IPS DF 19.7 (cell line): ENCODE measurements at places on chromosomes 4 and X.
A peak's percentile ranks its signal among the peaks of the same experiment; 100 is the strongest.

- no peak for DNase-seq
Measured at GRCh38 chrX:31333165-31333831, 261.5 kb upstream of the FTHL17 start.

- peak; percentile 20 for DNase-seq
Measured at GRCh38 chrX:46381630-46382029, 163.6 kb downstream of the ZNF674 start.

DNA sequence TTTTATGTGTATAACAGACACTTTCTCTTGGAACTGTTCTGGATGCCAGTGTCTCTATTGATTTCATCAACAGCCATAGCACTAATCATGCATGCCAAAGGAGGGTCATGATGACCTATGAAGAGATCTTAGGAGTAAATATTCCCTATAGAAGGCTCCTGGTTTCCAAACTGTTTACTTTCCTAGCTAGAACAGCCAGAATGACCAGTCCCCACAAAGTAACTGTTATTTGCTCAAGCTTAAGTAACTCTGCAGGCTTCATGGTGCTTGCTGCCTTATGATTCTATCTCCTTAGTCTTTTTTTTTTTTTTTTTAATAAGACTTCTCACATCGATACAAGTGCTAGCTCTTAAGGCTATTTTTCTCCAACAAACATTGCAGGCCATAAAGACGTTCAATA is 12.4 kb downstream of the S100G start:
- DNase-seq = no peak

DNA sequence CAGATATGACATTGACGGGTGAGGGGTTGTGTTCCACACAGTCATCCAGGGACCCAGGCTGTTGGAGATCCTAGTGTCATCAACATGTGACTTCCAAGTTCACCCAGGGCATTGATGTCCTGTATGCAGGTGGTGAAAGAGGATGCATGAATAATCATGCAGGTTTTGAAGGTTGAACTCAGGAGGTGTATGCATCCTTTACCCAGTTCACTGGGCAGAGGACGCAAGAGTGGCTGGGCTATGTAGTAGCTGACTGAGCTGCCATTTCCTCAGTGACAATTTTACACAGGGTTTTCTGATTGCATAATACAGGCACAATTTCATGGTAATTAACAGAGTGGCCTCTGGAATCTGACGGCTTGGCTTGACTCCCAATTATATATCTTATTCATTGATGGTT is 323.0 kb downstream of the HS3ST1 start:
- DNase-seq = no peak

GRCh38 chr4:173436771-173437265 is 37.9 kb upstream of the SCRG1 start:
- DNase-seq = no peak

- DNase-seq = no peak
Measured at GRCh38 chrX:44915361-44915868, 42.4 kb downstream of the KDM6A start.

DNA sequence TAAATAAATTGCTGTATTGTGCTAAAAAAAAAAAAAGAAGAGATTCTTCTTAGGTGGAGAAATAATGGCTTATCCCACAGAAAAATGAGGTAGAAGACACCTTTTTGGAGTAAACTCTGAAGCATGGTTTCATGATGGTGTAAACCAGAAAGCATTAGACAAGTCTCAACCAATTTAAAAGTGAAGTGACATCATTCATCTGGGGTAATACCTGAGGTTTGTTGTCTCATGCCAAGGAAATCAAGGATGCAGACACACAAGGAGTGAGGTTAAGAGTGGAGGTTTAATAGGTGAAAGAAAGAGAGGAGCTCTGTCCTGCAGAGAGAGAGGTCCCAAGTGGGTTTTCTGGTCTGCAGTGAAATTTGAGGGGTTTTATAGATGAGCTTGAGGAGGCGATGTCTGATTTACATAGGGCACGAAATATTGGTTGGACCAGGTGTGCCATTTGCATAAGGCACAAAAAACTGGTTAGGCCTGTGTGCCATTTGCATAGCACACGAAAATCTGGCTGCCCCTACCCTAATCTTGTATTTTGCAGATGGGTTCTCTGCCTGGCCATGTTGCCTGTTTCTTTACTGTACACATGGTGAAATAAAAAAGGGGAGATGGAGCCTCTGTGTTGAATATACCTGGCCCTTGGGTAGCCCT is 25.0 kb upstream of the CWH43 start:
- DNase-seq = no peak

- DNase-seq = no peak
Measured at GRCh38 chr4:1366371-1367229, 19.6 kb downstream of the UVSSA start.

DNA sequence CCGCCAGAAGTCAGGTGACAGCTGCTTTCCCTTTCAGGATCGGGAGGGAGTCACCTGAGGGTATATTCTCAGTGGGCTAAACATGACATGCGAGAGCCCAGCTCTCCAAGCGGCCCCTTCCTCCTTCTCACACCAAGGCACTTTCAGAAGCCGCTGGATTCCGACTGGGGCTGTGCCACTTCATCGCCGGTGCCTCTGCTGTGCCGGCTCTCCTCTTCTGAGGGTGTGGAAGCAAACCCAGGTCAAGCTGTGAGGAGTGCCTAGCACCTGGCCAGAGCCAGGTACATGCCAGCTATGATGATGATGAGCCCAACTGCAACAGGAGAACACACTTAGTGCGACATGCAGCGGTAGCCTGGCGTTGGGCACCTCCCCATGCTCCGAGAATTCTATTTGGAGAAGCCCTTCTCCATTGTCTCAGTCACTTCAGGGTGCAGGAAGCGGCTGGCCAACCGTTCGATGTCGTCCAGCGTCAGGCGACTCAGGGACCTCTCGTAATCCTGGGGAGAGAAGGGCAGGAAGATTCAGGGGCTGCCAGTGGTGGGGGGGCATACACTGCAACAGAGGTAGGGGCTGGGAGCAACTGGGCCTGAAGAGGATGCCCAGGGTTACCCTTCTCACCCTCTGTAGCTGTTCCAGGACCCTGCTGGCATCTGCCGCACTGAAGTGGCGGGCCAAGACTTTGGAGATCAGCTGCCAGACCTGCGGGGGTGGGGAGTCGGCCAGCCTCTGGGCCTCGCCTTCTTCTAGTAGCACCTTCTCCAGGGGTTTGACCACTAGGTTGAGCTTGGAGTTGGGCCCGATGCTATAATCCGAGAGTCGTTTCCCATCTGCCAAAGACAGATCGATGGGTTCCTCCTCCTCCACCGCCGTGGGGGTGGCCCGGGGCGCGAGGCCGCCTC is 1.0 kb downstream of the UBL4A start:
- DNase-seq = no peak

DNA sequence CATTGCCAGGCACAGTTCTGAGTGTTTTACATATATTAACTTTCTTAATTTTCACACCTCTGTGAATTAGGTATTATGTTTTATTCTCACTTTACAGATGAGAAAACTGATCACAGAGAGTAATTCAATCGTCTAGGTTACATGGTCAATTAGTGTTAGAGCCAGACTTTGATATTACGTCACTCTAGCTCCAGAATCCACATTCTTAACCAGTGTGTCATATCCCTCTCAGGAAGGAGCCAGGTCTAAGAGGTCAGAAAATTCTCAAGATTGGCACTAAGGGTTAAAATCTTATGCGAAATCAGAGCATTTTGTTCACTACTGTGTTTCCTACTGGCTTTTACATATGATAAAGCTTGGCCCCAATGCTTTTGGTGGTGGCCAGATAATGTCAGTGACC is 7.4 kb downstream of the DMP1 start:
- DNase-seq = no peak

GRCh38 chrX:42869659-42870476 is 91.9 kb upstream of the PPP1R2C start:
- DNase-seq = no peak

DNA sequence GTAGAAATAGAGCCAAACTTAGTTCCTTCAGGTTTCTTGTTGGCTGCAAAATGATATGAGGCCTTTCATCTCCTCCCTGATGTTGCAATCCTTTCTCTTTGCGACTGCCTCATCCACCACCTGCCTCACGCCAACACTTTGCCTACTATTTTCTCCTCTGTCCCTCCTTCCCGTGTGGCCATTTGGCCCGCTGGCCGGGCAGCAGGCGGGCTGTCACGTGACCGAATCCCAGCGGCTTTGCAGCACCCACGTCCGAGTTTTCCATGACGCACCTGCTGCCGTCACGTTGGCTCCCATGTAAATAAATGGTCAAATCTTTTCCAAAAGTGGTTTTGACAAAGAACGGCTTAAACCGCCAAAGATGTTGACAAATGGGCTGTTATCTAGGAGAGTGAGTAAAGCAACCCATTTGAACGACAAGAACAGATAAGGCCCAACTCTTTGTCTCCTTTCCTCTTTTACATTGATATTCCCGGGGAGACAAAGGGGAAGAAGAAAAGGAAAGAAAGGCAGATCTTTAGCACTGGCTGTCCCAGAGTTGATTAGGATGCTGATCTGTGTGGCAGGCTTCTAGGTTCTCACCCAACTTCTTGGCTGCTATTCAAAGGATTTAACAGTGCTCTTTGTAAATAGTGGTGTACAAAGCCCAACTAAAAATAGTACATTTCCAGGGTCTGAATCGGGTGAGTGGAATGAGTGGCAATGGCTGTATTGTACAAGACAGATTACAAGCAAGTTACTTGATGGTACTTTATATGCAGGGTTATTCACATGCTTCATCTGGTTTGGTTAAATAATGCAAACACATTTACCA is 174.2 kb upstream of the JADE1 start:
- DNase-seq = no peak

GRCh38 chrX:79366556-79366872 is 620 bp downstream of the ITM2A start:
- no peak for DNase-seq

DNA sequence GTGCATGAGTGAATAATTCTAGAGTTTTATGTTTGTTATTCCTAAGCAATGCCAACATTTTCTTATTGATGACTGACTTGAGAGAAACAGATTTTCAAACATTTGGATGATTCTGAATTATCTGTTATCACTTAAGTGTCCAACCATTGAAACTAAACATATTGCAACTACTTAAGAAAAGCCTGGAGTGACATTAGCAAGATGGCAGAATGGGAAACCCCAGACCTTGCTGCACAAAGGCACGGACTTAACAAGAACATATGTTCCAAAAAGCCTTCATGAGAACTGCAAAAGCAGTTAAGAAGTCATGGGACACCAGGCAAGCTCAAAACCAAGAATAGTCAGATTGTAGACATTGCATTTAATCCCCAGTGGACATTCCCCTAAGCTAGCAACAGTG is 215.1 kb downstream of the DCHS2 start:
- no peak for DNase-seq

DNA sequence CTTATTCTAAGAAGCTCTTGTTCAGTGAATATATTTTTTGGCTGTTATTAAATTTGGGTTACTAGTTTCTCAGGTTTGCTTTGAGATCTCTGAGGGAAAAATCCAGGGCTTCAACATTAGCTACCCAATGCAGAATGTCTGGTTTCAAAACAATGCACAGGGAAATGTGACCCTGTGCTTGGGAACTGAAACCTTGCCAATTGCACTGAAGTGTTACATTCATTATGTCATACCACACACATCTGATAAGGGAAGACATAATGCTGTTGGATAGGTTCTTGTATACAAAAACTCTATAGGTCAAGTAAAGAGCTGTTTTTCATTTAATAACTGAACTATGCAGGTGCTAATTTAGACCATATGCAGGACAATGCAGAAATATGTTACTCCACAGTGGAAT is 345.3 kb upstream of the BMP3 start:
- no peak for DNase-seq

- DNase-seq = no peak
Measured at GRCh38 chrX:54085666-54086065, 41.4 kb upstream of the PHF8 start.

DNA sequence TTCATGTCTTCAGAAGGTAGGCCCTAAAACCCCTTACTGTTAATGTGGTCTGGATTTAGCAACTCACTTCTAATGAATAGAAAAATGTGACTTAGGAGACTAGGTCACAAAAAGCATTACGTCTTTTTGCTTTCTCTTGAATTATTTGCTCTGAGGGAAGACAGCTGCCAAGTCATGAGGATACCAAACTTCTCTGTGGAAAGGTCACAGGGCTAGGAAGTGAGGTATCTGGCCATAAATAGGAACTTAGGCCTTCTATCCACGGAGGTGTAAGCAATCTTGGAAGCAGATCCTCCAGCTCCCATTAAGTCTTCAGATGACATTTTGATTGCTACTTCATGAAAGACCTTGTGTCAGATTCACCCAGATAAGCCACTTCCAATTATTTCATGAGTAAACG is 120.6 kb downstream of the JADE1 start:
- DNase-seq = no peak

- no peak for DNase-seq
Measured at GRCh38 chr4:79249881-79250503, 75.9 kb downstream of the NAA11 start.

- no peak for DNase-seq
Measured at GRCh38 chr4:146458594-146458993, 63.1 kb downstream of the SLC10A7 start.
